ENCODE measurements at places on chromosomes 16 and 17.

DNA sequence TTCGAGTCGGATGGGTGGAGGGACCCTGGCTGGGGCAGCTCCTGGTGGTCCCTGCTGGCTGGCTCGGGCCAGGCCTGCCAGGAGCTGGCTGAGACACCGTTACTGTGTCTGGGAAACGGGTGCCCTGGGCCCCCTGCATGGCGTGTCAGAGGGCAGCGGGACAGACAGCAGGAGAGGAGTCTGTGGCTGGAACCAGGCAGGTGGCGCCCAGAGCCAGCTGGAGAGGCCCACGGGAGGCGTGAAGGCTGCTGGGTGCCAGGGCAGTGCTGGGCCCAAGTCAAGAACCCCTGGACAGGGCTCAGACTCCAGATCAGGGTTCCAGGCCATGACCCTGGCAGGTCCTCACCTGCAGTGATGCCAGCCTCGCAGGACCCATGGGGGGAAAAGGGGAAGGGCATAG lies 16.6 kb downstream of the SOX8 start:
- no peak for DNase-seq

GRCh38 chr17:29412780-29413565 lies 22.8 kb downstream of the TAOK1 start:
- DNase-seq: no peak

- DNase-seq: no peak
Observed at GRCh38 chr16:35319536-35320192, 1860.3 kb downstream of the TP53TG3F start.

GRCh38 chr17:68431661-68432071 lies 25.6 kb downstream of the WIPI1 start:
- no peak for DNase-seq
